ENCODE measurements at places on chromosomes 16 and 17.

GRCh38 chr16:11056993-11057649, 112.8 kb downstream of the CLEC16A start:
- DNase-seq: no peak

DNA sequence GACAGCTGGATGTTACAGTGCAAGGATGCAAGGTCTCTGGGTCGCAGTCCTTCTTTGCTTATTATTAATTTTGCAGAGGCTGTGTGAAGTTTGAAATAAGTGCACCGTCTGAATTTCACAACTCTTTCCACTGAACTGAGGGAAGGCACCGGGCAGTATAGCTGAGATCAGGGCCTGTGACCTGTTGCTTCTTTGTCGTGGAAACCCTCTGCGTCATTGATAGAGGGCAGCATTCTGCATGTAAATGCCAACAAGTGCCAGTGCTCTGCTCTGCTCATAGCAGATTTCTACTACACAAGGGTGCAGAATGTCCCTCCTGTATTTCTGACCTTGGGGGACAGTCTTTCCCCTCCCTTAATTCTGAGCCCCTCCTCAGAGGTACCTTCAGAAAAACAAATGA, 26.0 kb downstream of the CD300LF start:
- no peak for DNase-seq

GRCh38 chr16:1278477-1278876, 22.6 kb downstream of the TPSD1 start:
- DNase-seq: no peak

GRCh38 chr17:76685846-76686245, 24.9 kb downstream of the MXRA7 start:
- DNase-seq: no peak

DNA sequence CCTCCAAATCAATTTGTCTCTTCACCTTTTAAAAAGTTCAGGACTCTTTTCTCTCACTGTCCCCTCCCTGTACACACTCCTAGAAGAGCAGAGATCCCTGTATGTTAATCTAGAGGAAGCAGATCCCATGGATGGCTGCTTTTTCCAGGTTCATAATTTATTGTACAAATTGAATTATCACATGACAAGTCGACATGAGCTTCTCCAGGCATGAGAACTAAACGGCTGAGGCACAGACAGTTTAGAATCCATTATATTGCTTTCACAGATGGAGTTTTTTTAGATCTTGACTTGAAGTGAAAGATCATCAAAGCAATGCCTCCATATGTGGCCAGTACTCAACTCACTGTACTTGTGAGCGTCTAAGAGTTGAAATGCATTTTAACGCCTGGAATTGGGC, 47.9 kb downstream of the RGS9 start:
- no peak for DNase-seq

GRCh38 chr17:74737299-74738050, 419 bp downstream of the RAB37 start:
- peak; percentile 57 for DNase-seq
